ENCODE measurements at places on chromosomes 4 and X. TPM values are rescaled to one million over a fixed set of nuclear protein-coding genes. Genes with fewer than 3 reads are reported as not detected.
A peak's percentile ranks its signal among the peaks of the same experiment; 100 is the strongest.

- H3K27me3 ChIP-seq: no peaks in the 10 kb centered on the region
- H3K4me1 ChIP-seq: peaks cover 53% of the 10 kb centered on the region
Measured at GRCh38 chr4:6987588-6987961, 55.6 kb upstream of the TADA2B start.

DNA sequence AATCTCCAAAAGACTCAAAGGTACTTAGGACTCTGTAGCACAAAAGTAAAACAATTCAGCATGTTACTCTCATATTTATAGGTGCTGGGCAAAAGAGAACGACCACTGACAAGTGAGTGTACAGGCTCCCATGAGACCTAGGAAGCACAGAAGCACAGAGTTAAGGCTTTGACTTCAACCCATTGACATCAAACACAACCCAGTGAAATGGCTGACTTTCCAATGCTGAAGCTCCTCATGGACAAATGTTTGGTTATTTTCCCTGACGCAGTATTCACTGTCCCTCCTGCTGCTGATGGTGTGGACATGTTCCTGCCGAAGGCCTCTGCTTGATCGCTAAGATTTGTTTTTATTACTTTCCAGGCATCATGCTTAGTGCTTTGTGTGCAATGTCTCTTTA lies 148.7 kb downstream of the TSPAN5 start:
- H3K4me3 ChIP-seq: no peak overlapping the region
- peaks cover 10% of the 10 kb centered on the region for H3K4me1 ChIP-seq
- no peak overlapping the region for H3K27ac ChIP-seq
- H3K27me3 ChIP-seq: peaks cover 3% of the 10 kb centered on the region
- no peak for DNase-seq

DNA sequence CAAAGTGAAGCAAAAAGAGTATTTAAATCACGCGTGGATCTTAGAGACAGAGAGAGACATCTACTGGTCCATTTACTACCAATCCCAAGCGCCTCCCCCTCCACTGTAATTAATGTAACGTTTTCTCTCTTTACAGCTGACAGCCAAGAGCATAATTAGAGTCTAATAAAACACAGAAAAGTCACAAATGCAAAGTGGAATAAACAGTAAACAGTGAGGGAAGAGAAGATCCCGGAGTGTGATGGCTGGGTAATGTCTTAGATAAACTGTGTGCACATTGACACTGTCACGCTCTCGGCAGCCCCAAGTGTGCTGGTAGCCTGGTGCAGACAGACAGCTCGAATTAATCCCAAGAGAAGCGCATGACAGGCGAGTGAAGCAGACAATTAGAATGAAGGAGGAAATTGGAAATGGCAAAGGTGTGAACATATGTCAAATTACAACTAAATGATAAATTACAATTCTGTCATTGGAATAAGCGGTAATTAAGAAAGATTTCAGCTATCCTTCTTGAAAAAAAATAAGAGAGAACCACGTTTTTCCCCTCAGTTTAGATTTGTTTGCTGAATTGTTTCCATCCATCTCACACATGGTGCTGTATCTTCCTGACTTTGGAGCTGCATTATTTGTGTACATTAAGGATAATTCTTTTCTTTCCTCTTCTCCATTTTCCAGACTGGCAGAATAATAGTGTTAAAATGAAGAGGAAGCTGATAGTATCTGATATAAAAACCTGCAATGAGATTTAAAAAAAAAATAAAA lies 100.1 kb downstream of the CXXC4 start:
- no peak for DNase-seq
- no peaks in the 10 kb centered on the region for H3K4me1 ChIP-seq
- H3K27me3 ChIP-seq: no peaks in the 10 kb centered on the region
- H3K27ac ChIP-seq: no peak overlapping the region
- H3K4me3 ChIP-seq: no peak overlapping the region
- no peaks in the 10 kb centered on the region for H3K36me3 ChIP-seq

DNA sequence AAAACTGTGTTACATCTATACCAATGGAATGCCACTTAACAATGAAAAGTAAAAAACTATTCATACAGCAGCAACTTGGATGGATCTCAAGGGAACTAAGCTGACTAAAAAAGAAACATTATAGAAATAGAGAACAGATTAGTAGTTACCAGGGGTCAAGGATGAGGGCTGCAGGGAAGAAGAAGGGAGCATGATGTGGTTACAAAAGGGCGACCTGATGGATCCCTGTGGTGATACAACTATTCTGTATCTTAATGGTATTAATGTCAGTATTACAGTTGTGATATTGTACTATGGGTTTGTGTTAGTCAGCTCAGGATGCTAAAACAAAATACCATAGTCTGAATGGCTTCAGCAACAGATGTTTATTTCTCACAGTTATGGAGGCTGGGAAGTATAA lies 190.7 kb downstream of the ZNF674 start:
- no peak for DNase-seq
- no peak overlapping the region for H3K27ac ChIP-seq
- H3K4me1 ChIP-seq: 0 out of 2 replicates have a peak, but pooled peaks cover 9% of the 10 kb centered on the region
- no peaks in the 10 kb centered on the region for H3K27me3 ChIP-seq
- no peaks in the 10 kb centered on the region for H3K36me3 ChIP-seq
- no peak overlapping the region for H3K4me3 ChIP-seq

DNA sequence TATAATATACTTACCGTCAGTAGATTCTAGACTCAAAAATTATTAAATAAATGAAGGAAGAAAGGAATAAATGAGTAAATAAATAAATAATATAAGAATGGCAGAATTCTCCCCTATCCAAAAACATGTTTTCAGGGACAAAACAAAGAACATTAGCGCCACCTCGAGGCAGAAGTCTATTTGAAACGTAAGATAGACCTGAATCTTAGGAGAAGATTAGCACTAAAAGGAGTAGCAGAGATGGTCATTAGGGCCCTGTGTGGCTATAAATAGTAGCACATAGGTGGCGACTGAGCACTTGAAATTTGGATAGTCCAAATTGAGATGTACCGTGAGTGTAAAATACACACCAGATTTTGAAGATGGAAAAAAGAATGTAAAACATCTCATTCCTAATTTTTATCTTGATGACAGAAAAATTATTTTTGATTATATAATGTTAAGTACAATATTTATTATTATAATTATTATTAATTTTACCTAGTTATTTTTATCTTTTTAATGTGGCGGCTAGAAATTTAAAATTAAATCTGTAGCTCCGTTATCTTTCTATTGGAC lies 24.3 kb upstream of the SRD5A3 start:
- no peaks in the 10 kb centered on the region for H3K36me3 ChIP-seq
- DNase-seq: peak; percentile 59
- H3K27me3 ChIP-seq: no peaks in the 10 kb centered on the region
- no peaks in the 10 kb centered on the region for H3K4me1 ChIP-seq
- H3K27ac ChIP-seq: no peak overlapping the region

GRCh38 chr4:137375111-137375850 lies 157.0 kb downstream of the PCDH18 start:
- H3K36me3 ChIP-seq: no peaks in the 10 kb centered on the region
- no peaks in the 10 kb centered on the region for H3K27me3 ChIP-seq
- H3K4me3 ChIP-seq: no peak overlapping the region
- DNase-seq: no peak

DNA sequence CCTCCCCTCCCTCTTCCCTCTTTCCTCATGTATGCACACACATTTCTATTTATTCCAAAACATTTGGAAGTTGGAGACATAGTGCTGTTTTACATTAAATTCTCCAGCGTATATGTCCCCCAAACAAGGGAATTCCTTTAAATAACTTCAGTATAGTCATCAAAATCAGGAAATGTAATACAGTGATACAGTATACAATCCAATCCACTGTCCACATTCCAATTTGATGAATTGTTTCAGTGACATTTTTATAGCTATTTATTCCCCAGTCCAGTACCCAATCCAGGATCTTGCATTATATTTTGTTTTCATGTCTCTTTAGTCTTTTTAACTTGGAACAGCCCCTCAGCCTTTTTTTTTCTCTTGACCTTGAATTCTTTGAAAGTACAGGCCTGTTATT lies 233.0 kb downstream of the DKK2 start:
- no peaks in the 10 kb centered on the region for H3K27me3 ChIP-seq
- H3K4me1 ChIP-seq: no peaks in the 10 kb centered on the region
- no peak overlapping the region for H3K4me3 ChIP-seq
- DNase-seq: no peak

DNA sequence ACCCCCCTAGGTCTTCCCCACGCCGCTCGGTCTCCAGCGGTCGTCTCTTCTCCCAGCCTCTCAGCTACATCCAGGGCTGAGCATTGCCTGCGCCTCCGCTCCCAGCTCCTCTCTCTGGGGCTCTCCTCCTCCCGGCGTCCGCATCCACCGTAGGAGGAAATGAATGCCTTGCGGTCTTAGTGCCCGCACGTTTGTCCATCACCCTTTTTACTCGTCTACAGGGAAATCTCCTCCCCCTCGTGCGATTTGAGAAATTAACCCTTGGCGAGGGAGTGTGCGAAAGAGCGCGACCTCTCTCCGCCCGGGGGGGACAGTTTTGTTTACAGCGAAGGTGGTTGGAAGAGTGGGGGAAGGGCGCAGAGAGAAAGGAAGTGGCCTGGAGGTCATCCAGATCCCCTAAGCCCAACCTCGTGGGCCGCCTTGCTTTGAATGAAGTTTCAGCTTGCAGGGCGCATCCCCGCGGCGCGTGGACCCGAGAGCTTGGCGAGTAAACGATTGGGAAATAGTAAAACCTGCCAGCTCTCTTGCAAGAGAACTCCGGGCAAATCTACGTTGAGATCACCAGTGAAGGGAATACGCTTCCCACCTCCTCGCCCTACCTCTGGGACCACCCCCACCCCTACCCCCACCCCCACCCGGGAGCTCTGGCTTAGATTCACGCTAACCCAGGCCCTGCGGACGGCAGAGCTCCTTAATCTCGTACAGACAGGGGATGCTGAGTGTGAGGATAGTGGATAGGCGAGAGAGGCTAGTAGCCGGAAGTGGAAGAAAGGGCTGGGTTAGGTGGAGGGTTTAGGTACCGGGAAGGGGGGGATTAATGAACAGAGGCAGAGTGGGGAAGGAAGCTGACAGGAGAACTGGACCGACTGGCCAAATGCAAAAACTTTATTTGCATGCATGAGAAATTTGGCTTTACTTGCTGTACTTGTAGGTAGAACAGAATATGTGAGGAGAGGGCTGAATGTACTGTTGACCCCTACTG lies at the start of gene ELOVL6:
Gene ELOVL6, minus strand, starts transcription at position 181 of the 982 bp plus-strand sequence. CDS start 280 bp downstream, outside the sequence.
- H3K27ac ChIP-seq: peak within 1 kb of the TSS; percentile 93
- H3K4me3 ChIP-seq: peak within 1 kb of the TSS; percentile 84
- peaks cover 64% of the 10 kb centered on the region for H3K4me1 ChIP-seq
- no peaks in the 10 kb centered on the region for H3K27me3 ChIP-seq
- H3K36me3 ChIP-seq: no peaks in the 10 kb centered on the region
- peak; percentile 59 for DNase-seq

DNA sequence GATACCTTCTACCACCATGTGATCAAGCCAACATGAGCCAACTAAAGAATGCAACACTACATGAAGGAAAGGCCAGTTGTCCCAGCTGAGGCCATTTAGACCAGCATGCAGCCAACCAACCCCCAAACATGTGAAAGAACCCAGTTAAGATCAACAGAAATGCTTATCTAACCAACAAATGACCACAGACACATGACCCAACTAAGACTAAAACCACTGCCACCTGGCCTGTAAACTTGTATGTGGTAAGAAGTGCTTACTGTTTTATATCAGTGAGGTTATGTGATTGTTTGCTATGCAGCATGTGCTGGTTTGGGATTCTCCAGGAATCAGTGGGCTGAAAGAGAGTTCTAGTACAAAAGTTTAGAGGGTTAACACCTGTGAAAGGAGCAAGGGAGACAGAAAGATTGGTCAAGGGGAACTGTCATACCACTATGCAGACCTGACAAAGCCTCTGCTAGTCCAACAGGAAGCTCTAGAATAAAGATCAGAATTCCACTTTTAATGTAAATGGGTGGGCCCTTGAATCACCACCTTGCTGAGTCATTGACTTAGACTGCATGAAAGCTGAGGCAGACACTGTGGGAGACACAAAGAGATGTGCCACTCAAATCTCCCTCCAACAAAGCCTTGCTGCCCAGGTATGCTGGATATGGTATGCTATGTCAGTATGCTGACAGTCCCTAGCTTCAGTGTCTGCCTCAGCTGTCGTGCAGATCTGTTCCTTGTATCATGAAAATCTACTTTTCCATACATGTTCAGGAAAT lies 6.1 kb upstream of the SH3D19 start:
- H3K27me3 ChIP-seq: no peaks in the 10 kb centered on the region
- H3K27ac ChIP-seq: no peak overlapping the region
- DNase-seq: peak; percentile 20
- H3K4me1 ChIP-seq: peaks cover 41% of the 10 kb centered on the region
- H3K36me3 ChIP-seq: no peaks in the 10 kb centered on the region

DNA sequence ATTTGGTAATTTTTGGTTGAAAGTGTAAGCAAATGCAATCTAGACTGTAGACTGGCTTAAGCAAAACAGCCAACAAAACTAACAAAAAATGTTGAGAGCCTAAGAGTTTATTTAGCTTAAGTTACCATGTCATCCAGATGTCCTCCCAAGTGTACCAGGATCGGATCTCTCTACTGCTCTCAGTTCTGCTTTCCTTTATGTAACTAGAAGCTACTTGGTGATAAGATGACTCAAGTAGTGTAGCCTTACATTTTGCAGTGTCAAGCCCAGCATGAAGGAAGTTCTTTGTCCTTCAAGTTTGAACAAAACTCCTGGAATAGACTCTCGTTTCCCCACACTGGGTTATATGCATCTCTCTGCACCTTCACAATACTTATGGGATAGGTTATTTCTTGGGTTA lies 1500.0 kb downstream of the STIM2 start:
- H3K27me3 ChIP-seq: no peaks in the 10 kb centered on the region
- no peaks in the 10 kb centered on the region for H3K4me1 ChIP-seq
- H3K27ac ChIP-seq: no peak overlapping the region

GRCh38 chrX:38754102-38754790 lies 47.0 kb upstream of the MID1IP1 start:
- H3K4me1 ChIP-seq: no peaks in the 10 kb centered on the region
- no peaks in the 10 kb centered on the region for H3K36me3 ChIP-seq
- peak; percentile 19 for DNase-seq
- no peak overlapping the region for H3K4me3 ChIP-seq
- H3K27ac ChIP-seq: no peak overlapping the region

- no peak overlapping the region for H3K27ac ChIP-seq
- no peak overlapping the region for H3K4me3 ChIP-seq
- peaks cover 9% of the 10 kb centered on the region for H3K27me3 ChIP-seq
- no peaks in the 10 kb centered on the region for H3K36me3 ChIP-seq
- no peaks in the 10 kb centered on the region for H3K4me1 ChIP-seq
Measured at GRCh38 chr4:61195101-61195500, 5.0 kb upstream of the ADGRL3 start.

DNA sequence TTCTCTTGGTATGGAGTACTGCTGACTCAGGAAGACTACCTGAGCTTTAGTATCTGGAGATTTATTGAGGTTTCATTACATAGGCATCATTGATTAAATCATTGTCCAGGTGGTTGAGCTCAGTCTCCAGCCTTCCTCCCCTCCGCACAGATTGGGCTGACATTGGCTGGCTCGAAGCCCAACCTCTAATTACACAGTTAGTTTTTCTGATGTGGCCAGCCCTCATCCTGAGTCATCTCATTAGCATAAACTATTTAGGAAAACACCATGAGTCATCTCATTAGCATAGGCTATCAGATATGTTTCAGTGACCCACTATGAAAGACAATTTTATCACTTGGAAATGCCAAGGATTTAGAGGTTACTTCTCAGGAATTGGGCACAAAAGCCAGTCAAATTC lies 93.9 kb upstream of the ANKRD50 start:
- no peak overlapping the region for H3K27ac ChIP-seq
- no peaks in the 10 kb centered on the region for H3K4me1 ChIP-seq
- no peak for DNase-seq
- H3K27me3 ChIP-seq: no peaks in the 10 kb centered on the region
- no peaks in the 10 kb centered on the region for H3K36me3 ChIP-seq

MAMLD1 gene
- not detected for total RNA-seq

MAGEC3 gene
- total RNA-seq: not detected

CXorf38 gene
- total RNA-seq: 6.7 TPM

MAGEB17 gene
- not detected for total RNA-seq

ASMT gene
- total RNA-seq: not detected

TMEM35A gene
- total RNA-seq: not detected

LEF1 gene
- total RNA-seq: 0.22 TPM

SMARCA5 gene
- 37.5 TPM for total RNA-seq

L1CAM gene
- total RNA-seq: 1.4 TPM
